ENCODE measurements at places on chromosomes 13 and 19.

- no peak overlapping the region for H3K27ac ChIP-seq
- H3K36me3 ChIP-seq, result no peaks in the 10 kb centered on the region
- no peaks in the 10 kb centered on the region for H3K4me1 ChIP-seq
- H3K27me3 ChIP-seq, result no peaks in the 10 kb centered on the region
These were observed 21.1 kb upstream of the OVOL3 start for GRCh38 chr19:36089847-36090246.

DNA sequence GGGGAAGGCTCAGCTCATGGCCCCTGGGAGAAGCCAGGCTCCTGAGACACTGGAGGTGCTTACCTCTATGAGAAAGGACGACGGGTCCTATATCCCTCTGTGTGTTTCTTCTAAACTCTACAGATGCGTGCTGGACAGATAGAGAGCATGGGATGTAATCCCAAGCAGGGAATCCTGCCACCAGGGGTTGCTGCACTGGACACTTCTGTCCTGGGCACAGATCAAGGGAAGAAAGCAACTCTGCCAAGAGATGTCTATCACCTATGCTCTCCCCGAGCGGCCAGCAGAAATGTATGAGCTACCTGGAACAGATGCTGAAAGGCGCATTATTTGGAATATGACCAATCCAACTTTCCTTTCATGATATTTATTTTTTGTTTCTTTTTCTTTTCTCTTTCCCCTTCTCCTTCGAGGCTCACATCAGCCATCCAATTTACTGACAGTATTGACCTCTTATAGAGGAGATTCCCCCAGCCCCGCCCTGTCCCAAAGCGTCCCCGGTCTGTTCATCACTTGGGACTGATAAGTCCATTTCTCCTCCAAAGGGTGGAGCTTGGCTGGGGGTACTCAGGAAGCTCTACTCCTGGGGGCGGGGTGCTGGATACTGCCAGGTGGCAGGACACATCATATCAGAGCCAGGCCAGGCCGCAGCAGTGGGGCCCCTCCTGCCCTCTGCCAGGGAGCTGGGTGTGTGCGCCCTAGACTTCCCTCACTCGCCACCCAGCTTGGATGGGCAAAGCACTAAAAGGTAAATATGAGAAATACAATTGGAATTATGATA, 34.2 kb downstream of the TSHZ3 start:
- H3K27ac ChIP-seq, result no peak overlapping the region
- no peak for DNase-seq
- H3K4me3 ChIP-seq, result no peak overlapping the region
- H3K27me3 ChIP-seq, result no peaks in the 10 kb centered on the region

- no peak for DNase-seq
- H3K27me3 ChIP-seq, result peaks cover 7% of the 10 kb centered on the region
- H3K27ac ChIP-seq, result no peak overlapping the region
- no peaks in the 10 kb centered on the region for H3K36me3 ChIP-seq
These were observed 18.6 kb downstream of the C19orf81 start for GRCh38 chr19:50667759-50668231.

GRCh38 chr19:45827459-45828093, 12.5 kb upstream of the RSPH6A start:
- peaks cover 52% of the 10 kb centered on the region for H3K36me3 ChIP-seq
- DNase-seq, result no peak
- no peak overlapping the region for H3K27ac ChIP-seq
- H3K4me1 ChIP-seq, result no peaks in the 10 kb centered on the region

GRCh38 chr13:34640993-34641330, 301.1 kb upstream of the NBEA start:
- no peak overlapping the region for H3K27ac ChIP-seq
- no peak for DNase-seq
- H3K36me3 ChIP-seq, result no peaks in the 10 kb centered on the region
- no peaks in the 10 kb centered on the region for H3K27me3 ChIP-seq
- H3K4me3 ChIP-seq, result no peak overlapping the region

- peaks cover 9% of the 10 kb centered on the region for H3K36me3 ChIP-seq
- H3K4me1 ChIP-seq, result no peaks in the 10 kb centered on the region
- DNase-seq, result no peak
- H3K4me3 ChIP-seq, result no peak overlapping the region
- no peak overlapping the region for H3K27ac ChIP-seq
These were observed 106.8 kb downstream of the STOML3 start for GRCh38 chr13:38883783-38884182.

DNA sequence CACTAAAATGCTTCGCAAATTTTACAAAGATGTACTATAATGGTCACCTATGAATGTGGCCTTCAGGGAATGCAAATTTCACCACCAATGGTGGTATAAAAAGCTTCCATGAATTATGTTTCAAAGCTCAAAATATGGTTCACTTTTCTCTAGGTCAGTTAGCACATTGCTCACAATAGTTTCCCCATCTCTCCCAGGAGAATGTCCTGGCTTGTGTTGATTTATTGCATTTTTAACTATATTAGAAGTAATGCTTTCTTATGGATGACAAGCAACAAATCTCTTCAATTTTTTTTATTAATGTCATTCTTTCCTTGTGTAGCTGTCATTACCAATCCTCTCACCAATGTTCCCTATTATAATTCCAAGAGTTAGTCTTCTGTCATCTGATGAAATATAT, 621.2 kb downstream of the TBC1D4 start:
- H3K4me1 ChIP-seq, result no peaks in the 10 kb centered on the region
- no peak overlapping the region for H3K4me3 ChIP-seq
- H3K36me3 ChIP-seq, result no peaks in the 10 kb centered on the region
- no peaks in the 10 kb centered on the region for H3K27me3 ChIP-seq
- no peak for DNase-seq

- H3K4me3 ChIP-seq, result no peak overlapping the region
- H3K4me1 ChIP-seq, result no peaks in the 10 kb centered on the region
- no peaks in the 10 kb centered on the region for H3K36me3 ChIP-seq
- no peak overlapping the region for H3K27ac ChIP-seq
- H3K27me3 ChIP-seq, result no peaks in the 10 kb centered on the region
These were observed 16.8 kb upstream of the COMP start for GRCh38 chr19:18807861-18808331.
